GM04503 (cell line): ENCODE measurements at places on chromosomes 2 and 18.
A peak's percentile ranks its signal among the peaks of the same experiment; 100 is the strongest.

DNA sequence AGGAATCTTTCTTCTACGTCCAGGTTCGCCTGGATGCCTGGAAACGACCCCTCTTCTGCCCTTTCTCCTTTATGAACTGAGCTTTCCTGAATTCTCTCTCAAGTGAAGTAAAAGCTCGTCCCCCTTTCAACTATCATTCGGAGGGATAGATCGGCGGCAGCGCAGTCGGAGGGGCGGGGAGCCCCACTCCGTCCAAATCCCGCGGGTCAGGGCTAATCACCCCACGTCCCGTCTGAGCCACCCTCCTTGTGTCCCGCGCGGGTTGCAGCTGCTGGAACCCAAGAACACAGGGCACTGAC, 367 bp downstream of the FBXO48 start:
- DNase-seq: no peak

DNA sequence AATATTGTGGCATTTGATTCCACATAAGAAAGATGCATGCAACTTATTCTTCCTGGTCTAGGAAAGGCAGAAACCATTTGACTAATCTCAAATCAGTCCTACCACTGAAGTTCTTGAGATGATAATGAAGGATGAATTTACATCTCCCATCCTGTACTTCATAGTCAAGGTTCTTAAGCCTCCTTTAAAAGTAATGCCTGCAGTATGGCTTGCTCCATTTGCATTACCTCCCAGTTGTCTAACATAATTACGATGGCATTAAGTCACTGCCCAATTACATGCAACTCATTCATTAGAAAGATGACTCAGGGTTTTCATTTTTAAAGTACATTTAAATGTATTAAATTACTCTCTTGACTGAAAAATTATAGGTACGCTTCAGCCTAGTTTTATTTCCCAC, 32.2 kb downstream of the THADA start:
- no peak for DNase-seq

DNA sequence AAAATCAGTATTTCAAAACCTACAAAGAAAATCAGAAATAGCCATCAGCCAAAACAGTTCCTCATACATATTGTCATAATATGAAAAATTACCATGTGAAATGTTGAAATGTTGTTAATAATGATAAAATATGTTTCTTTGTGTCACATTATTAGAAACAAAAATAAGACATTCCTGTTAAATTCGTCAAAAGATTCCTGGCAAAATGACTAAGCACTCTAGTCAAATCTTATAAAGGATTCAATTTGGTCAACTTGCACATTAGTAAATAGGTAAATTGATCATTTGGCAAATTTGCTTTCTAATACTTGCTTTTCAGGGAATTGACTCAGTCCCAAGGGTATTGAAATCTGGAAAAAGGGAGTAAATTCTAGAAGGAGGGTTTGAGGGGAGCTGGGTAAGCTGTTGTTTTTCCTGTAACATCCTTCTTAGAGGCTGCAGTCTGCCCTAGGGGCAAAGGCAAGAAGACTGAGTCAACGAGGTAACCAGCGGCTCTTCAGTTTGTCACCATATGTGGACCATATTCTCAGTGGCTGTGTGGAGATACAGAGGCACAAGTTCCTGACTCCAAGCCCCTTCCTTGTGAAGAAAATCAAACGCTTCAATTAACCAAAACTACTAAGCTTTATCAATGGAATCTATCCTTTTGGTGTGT, 482.3 kb downstream of the TNS1 start:
- peak; percentile 8 for DNase-seq

DNA sequence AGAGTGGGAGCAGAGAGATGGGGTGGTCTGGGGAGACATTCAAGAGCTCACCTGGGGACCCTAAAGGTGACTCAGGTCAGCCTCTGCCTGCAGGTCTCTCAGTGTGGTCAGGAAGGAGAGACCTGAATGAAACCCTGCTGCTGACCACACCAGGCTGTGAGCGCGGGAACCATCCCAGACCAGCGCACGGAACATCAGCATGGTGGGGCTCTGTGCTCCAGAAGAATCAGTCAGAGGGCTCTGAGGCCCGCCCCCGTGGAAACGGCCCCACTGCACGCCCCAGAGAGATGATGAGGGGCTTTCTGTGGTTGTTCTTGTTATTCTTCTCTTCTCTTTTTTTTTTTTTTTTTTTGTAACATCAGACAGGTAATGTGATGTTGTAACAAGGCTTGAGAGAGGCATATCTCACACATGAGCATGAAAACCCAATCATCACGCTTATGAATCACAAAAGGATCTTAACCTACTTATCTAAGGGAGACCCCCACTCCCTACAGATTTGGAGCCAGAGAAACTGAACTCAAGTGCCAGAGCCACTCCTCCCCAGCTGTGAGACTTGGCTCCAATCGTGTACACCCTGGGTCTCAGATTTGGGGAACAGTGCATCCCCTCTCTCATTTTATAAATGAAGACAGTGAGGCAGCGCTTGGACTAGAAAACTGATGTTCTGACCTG, 302.2 kb downstream of the EIPR1 start:
- no peak for DNase-seq

DNA sequence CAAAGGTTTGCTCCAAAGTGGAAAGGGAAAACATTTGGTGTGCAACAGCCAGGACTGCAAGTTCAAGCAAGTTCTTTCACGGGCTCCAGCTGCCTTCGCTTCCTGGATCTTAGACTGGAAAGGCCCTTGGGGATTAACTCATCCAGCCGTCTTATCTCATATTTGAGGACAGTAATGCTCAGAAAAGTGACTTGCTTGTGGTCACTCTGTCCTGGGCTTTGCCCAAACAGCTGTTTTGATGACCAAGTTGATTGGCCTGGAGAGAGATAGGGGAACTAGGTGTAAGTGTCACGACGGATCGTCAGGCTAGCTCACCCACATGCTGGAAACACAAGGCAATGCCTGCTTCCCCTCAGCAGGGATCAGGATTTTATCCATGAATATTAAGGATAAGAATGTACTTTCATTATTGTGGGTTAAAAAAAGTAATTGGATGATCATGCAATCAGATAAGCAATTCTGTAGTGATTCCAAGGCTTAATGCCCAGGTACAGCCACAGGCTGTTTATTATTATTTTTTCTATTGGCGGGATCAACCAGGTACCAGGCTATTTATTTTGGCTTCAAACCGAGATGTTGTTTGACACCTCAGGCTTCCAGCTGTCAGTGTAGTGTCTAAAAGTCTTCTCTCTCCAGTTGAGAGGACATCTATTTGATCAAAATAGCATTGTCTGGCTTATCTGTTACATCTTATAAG, 162.5 kb upstream of the EPAS1 start:
- DNase-seq: peak; percentile 46

DNA sequence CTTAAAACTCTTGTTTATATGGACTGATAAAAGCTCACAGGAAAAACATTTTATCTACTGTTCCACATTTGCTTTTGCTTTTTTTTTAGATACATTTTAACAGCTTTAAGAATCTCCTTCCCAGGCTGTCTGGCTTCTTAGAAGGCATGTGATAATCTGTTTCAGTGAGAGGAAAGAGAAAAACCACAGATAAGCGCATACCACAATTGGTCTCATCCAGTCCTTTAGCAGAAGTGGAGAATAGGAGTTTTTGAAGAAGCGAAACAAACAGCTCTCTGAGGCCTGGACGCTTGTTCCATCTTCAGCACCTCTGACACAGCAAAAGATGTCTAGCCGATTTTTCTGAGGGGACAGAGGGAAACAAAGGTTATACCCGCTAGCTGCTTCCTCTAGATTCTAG, 37.6 kb downstream of the RMC1 start:
- DNase-seq: no peak

- no peak for DNase-seq
Observed at GRCh38 chr2:84959095-84959565, 11.8 kb upstream of the KCMF1 start.

- no peak for DNase-seq
Observed at GRCh38 chr2:177633111-177633510, 240.5 kb downstream of the AGPS start.

- DNase-seq: no peak
Observed at GRCh38 chr2:41726364-41726763, 321.5 kb upstream of the PKDCC start.

- DNase-seq: no peak
Observed at GRCh38 chr2:72638600-72639211, 187.1 kb downstream of the EXOC6B start.

- no peak for DNase-seq
Observed at GRCh38 chr2:28956415-28956826, 24.7 kb upstream of the TOGARAM2 start.

- DNase-seq: no peak
Observed at GRCh38 chr2:8679827-8680731, 1.8 kb upstream of the ID2 start.

- DNase-seq: no peak
Observed at GRCh38 chr2:47799031-47799609, 16.2 kb downstream of the MSH6 start.

DNA sequence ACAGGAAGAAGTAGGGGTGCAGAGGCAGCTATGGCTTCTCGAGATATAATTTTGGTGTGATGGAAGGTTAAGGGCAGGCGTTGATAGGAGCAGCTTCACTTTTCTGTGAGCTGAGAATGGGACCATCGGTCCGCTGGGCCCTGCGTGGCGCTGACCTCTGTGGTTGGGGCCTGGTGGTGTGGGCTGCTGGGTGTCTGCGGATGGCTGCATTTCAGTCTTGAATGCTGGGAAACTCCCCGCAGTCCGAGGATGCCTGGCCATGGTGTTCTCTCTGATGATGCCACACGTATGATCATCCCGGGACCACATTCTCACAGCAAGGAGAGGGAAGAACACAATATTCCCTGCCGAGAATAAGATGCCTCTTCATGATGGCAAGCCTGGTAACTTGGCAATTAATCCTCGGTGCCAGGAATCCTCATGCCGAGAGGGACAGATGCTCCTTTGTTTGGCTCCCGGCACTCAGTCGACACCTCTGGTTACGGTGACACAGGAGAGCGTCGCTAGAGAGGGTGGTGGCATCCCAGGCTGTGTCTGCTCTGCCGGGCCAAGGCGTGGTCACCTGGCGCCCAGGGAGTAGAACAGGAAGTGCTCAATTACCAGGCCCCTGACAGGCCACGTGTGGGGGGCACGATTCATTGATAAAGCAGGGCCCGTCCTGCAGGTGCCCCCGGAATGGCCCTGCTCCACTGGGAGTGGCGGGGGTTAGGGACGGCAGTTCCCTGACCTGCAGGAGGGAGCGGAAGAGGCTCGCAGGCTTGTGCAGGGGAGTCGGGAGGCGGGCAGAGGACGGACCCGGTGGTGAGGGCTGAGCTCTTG, 119.4 kb upstream of the CTDP1 start:
- no peak for DNase-seq

DNA sequence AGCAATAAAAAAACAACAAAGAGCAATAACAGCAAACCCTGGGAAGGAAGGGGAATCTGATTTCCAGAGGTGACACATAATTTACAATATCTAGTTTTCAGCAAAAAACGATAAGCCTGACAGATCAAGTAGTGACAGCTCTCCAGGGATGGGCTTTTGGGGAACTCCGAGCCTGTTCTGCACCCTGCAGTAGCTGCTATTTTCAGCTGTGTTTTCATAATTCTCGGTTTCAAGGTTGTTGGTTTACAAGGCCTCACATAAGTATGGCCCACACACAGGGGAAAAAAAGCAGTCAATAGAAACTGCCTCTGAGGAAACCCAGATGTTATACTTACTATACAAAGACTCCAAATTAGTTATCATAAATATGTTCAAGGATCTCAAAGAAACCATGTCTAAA, 67.7 kb upstream of the CTLA4 start:
- DNase-seq: no peak

DNA sequence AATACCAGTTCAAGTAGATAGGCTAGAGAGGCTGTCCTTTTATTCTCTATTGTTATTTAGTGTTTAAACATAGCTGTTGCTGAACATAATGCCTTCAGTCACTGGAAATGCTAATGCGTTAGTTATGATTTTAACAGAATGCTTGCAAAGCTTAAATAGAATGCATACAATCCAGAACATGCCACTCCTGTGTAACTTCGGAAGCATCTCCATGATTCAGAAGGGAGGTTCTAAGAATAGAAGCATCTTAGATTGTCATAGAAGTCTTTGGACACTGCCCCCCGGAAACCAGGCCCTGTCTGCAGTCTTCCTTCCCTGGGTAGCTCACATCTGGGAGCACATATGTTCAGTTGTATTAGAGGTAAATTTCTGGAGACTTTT, 73.2 kb downstream of the ZNF532 start:
- DNase-seq: no peak

- peak; percentile 93 for DNase-seq
Observed at GRCh38 chr18:56565551-56566345, 72.6 kb downstream of the TXNL1 start.

- no peak for DNase-seq
Observed at GRCh38 chr2:179434357-179434756, 169.7 kb upstream of the SESTD1 start.

DNA sequence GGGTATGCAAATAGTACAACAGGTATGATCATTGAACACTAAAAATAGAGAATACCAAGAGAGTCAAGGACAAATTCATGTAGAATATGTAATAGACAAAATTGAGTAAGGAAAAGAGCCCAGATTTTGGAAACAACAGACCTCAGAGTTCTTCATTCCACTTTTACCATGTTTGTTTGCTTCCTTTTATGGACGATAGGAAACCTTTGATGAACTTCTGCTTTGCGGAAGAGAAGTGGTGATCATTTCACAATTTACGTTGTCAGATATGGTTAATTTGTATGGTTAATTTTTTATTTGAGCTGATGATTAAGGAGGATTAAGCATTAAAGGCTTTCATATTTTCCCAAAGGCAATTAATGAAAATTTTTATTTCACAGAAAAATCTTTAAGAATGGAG, 16.3 kb downstream of the MARCHF7 start:
- no peak for DNase-seq

DNA sequence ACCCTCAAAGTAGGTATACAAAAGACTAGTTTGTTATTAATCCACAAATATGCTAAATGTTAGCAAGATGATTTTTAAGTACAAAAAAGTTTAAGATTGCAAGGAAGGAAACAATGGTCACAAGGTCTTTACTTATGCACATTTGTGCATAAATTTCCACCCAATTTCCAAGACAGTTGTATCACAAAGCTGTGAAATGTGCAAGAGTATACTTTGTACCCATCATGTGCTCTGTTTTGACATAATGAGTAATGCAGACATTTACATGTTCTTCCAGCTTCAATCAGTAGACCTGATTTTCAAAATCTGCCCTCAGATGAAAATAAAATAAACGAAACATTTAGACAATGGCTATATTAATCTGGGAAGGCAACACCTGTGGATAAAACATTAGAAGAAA, 27.0 kb downstream of the SLC5A7 start:
- no peak for DNase-seq
